ENCODE measurements at places on chromosomes 3 and 15.

DNA sequence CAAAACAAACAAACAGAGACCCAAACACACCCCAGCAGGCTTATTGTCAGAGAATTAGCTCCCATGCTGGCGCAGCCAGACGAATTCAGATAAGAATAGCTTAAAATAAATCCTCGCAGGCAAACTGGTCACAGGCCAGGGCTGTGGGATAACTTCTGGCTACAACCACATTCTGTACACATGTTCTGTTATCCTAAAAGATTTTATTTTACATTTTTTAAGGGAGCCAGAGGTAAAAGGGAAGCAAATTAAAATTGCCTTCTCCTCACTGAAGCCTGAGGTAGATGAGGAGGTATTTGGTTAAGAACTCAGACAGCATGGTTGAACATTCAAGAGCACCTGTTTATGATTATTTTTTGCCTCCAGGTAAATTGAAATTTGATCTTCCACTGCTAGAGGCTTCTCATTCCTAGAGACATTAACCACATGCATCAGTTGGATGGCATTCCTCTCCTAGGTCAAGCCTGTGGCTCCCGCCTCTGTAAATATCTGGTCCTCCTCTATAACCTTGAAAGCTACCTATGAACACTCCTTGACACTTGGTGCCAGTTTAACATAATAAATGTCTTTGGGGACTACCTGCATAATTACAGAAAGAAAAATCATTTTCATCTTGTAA is 190.3 kb downstream of the SATB1 start:
- no peak for DNase-seq

DNA sequence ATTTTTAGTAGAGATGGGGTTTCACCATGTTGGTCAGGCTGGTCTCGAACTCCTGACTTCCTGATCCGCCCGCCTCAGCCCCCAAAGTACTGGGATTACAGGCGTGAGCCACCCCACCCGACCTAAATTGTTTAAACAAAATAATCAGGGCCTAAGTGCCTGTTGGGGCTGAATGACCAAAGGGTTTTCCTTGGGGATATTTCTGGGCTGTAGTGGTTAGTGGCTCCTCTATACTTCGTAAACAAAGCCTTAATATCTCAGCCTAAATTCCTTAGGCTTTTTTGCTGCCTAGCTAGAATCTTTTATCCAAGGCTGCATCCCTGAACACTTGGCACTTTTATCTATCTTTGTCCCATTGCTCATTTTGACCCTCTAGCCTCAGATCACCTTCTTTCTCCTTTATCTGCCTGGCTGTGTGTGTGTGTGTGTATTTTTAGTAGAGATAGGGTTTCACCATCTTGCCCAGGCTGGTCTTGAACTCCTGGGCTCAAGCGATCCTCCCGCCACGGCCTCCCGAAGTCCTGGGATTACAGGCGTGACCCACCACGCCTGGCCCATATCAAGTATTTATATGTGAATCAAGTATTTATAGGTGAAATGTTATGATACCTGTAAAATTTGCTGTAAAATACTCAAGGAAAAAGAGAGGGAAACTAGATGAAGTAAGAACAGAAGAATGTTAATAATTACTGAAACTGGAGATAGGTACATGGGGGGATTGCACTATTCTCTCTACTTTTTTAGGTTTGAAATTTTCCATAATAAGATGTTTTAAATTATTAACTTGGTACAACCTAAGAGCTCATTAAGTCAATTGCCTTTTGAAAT is 1.8 kb downstream of the NUSAP1 start:
- DNase-seq = no peak

- no peak for DNase-seq
Observed at GRCh38 chr3:37538747-37539146, 322.9 kb upstream of the CTDSPL start.

- DNase-seq = no peak
Observed at GRCh38 chr3:42647821-42648459, 5.6 kb upstream of the ZBTB47 start.

GRCh38 chr3:36318621-36319200 is 61.6 kb upstream of the STAC start:
- no peak for DNase-seq

- no peak for DNase-seq
Observed at GRCh38 chr15:63043335-63044076, 959 bp downstream of the TPM1 start.

DNA sequence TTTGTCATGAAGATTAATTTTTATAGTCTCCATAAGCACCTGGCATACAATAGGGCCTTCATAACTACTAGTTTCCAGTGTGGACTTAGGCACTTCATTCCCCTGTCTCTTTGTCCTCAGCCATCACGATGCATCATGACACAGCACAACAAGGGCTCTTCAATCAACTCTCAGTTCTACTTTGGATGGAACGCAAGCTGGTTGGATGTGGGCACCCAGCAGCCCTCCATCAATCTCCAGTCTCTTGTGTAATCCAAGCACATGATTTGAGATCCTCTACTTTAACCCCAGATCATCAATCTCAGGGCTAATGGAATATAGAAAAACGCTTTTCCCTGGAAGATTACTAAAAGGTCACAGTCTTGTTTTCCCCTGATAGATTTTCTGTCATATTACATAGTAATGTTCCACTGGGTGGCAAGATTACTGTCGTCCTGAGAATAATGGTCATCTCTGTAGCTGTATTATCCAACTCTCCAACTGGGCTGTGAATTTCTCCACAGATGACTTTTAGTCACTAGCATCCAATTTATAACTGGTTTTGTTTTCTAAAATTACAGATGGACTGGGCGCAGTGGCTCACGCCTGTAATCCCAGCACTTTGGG is 22.9 kb upstream of the CHRNA7 start:
- DNase-seq = no peak

- DNase-seq = no peak
Observed at GRCh38 chr3:119695480-119695879, 7.3 kb upstream of the CFAP91 start.

- DNase-seq = no peak
Observed at GRCh38 chr3:116198087-116198486, 247.2 kb downstream of the LSAMP start.

- no peak for DNase-seq
Observed at GRCh38 chr15:39340903-39341645, 239.8 kb upstream of the THBS1 start.

DNA sequence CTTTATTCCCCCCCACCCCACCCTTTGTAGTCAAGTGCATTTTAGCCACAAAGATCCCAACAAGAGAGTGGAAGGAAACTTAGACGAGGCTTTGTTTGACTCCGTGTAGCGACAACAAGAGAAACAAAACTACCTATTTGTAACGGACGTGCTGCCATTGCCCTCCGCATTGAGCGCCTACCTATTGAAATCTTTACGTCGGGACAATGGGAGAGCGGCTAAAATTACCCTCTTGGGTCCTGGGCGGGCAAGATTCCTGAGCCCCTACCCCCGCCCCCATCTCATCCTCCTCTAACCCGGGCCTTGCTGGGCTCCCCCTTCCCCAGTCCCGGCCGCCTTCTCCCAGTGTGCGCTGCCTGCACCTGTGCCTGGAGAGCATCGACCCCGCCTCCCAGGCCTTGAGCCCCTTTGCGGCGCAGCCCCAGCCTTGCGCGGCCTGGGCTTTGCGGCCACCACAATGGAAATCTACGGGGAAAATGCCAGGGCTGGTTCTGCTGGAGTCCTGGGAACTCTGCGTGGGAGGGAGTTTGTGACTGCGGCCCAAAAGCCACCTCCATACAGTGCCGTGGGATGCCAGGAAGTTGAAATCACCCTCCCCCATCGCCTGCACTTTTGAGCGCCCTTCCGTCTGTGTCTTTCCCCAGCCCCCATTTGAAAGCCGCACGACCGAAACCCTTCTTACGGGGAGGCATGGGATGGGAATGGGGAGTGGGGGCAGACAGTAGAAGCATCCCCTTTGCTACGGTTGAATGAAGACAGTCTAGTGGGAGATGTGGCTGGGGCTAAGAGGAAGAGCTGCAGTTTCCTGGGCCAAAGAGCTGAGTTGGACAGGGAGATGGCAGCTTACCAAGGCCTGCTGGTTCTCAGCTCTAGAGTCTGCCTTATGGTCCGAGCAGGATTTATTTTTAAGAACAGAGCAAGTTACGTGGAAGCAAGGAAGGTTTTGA is 1.1 kb upstream of the SOX2 start:
- DNase-seq = no peak

DNA sequence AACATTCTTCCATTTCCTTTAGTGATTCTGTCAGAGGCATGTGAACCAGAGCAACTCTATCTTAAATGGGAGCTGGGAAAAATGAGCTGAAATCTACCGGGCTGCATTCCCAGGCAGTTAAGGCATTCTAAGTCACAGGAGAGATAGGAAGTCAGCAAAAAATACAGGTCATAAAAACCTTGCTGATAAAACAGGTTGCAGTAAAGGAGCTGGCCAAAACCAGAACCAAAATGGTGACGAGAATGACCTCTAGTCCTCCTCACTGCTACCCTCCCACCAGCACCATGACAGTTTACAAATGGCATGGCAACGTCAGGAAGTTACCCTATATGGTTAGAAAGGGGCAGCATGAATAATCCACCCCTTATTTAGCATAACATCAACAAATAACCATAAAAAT is 66.4 kb downstream of the B3GALNT1 start:
- DNase-seq = no peak

GRCh38 chr3:186984064-186984463 is 53.7 kb downstream of the ST6GAL1 start:
- no peak for DNase-seq

GRCh38 chr3:194998948-194999347 is 272.0 kb downstream of the XXYLT1 start:
- no peak for DNase-seq

DNA sequence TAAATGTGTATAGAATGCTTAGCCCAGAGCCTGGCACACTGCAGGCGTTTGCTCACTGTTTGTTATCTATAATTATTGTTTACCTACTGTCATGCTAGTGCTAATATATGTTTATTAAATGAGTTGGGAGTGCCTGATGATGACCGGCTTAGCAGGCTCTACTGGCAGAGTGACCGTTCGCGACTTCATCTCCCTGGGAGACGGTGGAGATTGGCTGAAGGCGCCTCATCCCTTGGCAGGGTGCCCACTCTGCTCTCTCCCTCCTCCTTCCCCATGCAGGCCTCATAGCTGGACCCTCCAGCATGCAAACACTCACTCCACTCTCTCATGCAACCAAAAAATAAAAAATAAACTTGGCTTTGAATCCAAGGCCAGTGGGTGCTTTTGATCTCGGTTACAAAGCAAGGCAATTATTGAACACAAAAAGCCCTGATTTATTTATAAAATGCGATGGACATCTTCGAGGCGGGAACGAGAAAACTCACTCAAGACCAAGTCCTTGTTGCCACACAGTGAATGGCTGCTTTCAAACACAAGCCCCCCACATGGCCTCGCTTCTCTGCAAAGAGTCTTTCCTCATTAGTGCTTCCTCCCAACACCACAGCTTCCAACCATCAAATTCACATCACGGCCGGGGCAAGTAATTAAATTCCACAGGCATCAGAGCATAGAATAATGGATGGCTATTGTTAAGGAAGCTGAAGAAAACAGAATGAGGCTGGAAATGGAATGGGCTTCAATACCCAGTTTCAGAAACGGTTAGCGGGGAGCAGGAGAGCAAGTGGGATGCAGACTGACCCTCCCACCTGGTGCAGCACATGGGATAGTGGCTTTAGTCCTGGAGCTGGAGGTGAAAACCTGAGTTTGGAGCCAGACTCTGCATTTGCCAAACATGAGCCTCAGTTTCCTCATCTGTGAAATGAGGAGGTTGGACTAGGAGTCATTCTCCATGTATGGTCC is 135.7 kb upstream of the RAD18 start:
- no peak for DNase-seq

GRCh38 chr3:78802562-78802930 is 965.3 kb downstream of the ROBO1 start:
- no peak for DNase-seq

Measured in natural killer cell treated with Interleukin-12 subunit alpha and Interleukin-12 subunit beta and Interleukin-15 and Interleukin-18, amount 100 ng/mL, for 72 hours (primary cell).